ENCODE measurements at places on chromosomes 3 and 15.

GRCh38 chr15:74842581-74843444 is at the start of gene ULK3:
Gene ULK3, minus strand, starts transcription at chr15:74843156. Its CDS starts 51 bp downstream, at chr15:74843105.
- DNase-seq = no peak

- DNase-seq = no peak
Observed at GRCh38 chr15:26674467-26674866, 98.4 kb downstream of the GABRB3 start.

GRCh38 chr3:141355242-141355641 is 13.1 kb upstream of the ZBTB38 start:
- no peak for DNase-seq

DNA sequence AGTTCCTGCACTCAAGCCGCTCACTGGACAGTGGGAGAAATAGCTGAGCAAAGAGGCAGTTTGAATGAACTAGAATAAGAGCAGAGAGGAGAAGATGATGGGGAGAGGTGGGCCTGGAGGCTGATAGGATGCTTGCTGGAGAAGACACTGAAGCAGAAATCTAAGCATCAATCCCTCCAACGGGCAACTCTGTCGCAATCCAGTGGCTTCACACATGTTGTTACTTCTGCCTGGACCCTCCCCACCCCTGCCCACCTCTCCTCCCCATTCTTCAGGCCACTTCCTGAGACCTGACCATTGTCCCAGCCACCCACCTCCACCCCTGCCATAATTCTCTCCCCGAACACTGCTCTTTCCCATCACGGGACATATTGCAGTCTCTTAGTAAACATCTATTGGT is 76.0 kb downstream of the SRGAP3 start:
- DNase-seq = no peak

DNA sequence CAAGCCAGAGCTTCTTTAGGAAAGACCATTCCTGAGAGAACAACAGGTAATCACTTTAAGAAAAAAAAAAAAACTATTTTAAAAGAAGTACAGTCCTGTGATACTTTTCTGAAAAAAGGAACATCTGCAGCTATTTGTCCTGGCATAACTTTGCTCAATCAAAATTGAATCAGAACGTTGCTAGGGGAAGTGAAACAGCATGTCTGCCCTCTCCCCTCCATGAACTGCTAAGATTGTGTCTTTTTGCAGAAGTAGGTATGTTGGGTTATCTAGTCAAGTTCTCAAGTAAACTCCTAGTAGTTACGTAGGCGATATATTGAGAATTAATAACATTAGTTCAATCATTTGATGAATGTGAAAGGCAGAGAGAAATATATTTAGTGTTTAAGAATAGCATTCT is 1013.3 kb downstream of the TUSC7 start:
- no peak for DNase-seq

GRCh38 chr15:67202991-67203390 is 51.5 kb downstream of the AAGAB start:
- no peak for DNase-seq

GRCh38 chr15:39511916-39512260 is 69.0 kb upstream of the THBS1 start:
- no peak for DNase-seq

- DNase-seq = no peak
Observed at GRCh38 chr3:113638910-113639309, 57.5 kb downstream of the USF3 start.

DNA sequence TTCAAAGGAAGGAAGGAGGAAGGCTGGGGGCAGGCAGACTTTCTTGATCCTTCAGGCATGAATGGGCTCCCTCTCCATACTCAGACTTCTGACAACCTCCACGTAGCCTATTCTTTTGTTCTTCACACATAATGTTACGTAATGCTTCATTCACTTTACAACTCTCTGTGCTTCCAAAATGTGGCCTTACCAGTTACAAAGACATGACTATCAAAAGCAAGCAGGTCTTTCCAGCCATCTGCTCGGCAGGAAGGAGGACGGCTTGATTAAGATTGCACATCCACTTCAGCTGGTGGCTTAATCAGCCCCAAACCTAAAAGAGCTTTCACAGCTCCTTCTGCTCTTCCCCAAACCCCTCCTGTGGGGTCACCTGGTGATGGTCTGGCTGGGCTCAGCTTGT is 263.2 kb downstream of the XXYLT1 start:
- DNase-seq = no peak

GRCh38 chr3:186644683-186645082 is 4.5 kb downstream of the FETUB start:
- no peak for DNase-seq

DNA sequence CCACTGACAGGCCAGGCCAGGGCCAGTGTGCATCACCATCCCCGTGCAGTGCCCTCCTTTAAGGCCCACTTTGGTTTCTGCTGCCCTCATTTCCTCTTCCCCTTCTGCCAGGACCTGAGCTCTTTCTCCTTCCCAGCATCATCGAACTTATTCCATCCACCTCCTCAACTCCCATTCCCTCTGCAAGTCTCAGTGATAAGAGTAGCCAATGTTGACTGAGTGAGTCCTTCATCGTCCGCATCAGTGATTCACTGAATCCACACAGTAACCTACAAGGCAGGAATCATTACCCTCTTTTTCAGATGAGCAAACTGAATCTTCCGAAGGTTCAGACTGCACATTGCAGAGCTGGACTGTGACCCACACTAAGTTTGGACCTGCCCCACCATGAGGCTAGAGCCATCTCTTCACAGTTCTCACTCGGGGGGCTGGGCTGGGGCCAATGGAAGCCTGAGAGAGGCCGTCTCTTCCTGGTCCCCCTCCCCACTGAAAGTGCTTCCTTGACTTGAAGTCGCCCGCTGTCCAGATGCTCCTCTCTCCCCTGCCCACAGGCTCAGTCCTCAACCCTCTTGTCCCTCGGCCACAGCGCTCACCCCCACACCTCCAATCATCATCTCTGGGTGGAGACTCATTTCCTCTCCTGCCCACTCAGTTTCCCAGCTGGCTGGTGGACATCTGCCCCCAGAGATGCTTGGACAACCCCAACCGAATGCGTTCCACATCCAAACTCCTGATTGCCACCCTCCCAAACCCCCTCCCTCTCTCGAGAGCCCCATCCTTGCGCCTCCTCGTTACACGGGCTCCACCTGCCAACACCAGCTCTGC is 15.2 kb upstream of the ANPEP start:
- DNase-seq = no peak

GRCh38 chr15:51889486-51889885 is 60.0 kb downstream of the TMOD3 start:
- DNase-seq = no peak

DNA sequence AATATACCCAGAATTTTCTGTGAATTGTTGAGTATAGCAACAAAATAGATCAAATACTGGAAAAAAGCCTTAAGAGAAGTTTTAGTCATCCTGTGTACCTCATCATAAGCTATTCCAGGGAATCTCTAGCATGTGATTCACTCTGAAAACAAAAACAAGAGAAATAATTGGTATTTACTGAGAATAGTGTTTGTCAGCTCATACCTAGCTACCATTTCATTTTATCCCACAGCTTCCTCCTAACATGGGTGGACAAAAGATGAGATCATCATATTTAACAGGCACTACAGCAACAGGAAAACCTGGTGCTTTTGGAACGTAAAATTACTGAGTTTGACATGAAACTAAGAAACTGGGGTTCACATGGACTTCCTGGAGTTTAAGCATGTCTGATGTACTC is 753.5 kb upstream of the NECTIN3 start:
- peak; percentile 50 for DNase-seq

DNA sequence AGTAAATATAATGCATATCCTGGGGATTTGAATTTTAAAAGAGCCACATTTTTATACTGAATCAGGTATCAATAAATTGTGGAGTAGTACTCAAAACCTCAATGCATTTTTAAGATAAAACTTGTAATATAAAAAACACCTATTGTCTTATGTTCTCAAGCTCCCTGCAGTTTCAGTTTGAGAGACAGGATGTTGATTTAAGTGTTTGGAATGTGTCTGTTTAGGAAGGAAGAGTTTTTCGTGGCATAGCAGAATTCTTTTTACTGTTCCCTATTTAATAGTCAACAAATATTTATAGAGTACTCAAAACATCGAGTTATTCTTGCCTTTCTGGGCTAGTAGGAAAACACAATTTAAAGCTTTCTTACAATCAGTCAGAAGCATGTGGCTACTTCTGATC is 146.1 kb upstream of the BCHE start:
- no peak for DNase-seq

- DNase-seq = no peak
Observed at GRCh38 chr3:72177075-72178050, 392.4 kb upstream of the PROK2 start.

GRCh38 chr3:74624301-74624700 is 9.8 kb upstream of the CNTN3 start:
- no peak for DNase-seq

- DNase-seq = no peak
Observed at GRCh38 chr3:78086150-78086549, 1046.3 kb downstream of the ROBO2 start.

- no peak for DNase-seq
Observed at GRCh38 chr15:72724028-72724427, 38.0 kb downstream of the BBS4 start.

DNA sequence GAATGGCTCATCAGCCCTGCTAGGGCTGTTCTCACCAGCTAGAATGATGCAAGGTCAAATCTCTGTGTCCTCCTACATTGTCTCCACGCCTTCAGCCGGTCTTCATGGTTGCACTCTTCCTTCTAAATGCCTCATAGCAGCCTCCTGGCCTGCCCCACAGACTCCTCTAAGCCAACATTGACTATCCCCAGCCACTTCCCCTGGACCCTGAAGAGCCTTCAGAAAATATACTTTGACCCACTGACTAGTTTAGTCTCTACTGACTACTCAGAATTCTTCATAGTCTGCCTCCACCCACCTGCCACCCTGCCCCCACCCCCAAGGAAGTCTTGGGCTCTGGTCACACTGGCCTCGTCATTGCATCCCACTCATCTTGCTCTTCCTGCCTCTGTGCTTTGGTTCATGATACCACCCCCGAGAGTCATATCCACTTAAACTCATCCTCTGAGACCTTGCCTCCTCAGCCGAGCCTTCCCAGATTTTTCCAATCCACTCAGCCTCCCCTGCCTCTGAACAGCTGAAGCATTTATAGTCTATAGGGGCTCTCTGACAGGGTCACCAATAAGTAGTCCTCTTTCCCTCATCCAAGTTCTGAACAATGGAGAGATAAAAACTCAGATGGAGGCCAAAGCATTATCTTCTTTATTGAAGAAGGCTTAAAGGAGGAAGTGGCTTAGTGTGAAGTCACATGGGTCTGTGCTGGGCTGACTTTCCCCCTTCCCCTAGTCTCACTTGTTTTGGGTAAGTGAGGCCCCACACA is 9.5 kb upstream of the DOCK3 start:
- no peak for DNase-seq

GRCh38 chr3:44955917-44956316 is 20.1 kb downstream of the ZDHHC3 start:
- DNase-seq = no peak

DNA sequence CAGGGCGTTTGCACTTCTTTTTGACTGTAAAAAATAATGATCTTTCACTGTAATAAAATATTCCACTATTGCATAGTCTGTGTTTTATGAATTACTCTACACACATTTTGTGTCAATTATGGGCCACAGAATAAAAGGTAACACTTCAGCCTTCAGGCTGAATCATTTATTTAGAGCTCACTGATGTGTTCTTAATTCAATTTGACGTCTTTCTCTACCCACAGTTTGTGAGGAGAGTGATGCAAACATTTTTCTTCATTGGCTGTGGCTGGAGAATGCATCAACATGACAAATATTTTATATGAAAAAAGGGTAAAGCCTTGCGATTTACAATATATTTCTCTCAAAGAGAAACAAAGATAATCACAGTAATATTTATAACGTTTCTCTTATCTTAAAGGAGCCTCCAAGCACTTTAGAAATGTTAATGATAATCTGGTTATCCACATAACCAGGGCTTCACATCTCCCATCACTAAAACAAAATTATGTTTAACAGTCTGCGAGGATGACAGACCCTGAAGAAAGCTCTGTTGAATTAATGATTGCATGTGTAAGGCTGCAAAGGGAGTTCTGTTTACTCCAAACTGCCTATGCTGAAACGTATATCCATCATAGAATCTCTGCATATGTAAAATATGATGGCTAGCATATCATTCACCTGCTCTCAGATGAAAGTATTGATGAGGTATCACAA is 951.3 kb downstream of the ZPLD1 start:
- DNase-seq = no peak

All from epithelial cell of proximal tubule (primary cell).